Left kidney (tissue), 8 donors: ENCODE measurements at places on chromosomes 5 and 9.

GRCh38 chr9:114827641-114828302, 21.9 kb upstream of the TNFSF15 start:
- no peak for DNase-seq

GRCh38 chr9:106324053-106324585, 538.8 kb upstream of the ZNF462 start:
- no peak for DNase-seq

- no peak for DNase-seq
These were observed 1.8 kb upstream of the HMCN2 start for GRCh38 chr9:130263601-130264413.

DNA sequence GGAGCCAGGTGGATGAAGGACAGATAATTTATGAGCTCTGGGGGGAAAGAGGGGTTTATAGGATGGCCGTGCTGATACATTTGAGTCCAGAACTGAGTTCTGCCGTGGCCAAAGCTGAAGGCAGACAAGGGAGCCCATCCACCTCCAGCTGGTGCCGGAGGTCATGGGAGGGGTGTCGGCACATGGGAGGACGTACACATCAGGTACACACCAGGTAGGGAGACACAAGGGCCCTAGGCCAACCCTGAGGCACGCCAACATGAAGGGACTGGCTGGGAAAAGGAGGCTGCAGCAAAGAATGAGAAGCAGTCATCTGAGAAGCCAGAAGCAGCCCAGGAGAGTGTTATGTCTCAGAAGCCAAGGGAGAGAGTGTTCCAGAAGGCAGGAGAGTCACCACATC, 2.1 kb upstream of the GPRIN1 start:
- no peak for DNase-seq

DNA sequence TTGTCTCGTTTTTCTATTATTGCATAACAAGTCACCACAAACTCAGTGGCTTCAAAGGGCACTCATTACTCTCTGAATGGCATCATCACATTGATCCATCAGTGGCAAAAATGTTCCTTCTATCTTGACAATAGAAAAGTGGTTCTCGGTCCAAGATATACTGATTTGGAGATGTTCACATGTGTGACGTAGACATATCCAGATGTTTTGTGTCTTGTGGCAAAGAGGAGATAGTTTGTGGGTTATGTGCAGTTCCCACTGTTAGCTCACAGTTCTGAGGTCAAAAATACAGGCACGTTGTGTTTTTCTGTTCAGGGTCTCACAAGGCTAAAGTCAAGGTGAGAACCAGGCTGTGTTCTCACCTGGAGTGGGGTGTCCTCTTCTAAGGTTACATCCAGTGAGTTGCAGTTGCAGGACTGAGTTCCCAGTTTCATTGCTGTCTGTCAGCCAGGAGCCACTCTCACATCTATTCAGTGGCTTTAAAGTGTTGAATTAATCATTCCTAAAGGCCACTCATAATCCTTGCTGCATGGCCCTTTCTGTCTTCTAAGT, 55.3 kb downstream of the GAS1 start:
- no peak for DNase-seq

- no peak for DNase-seq
These were observed 290.9 kb downstream of the CDK5RAP2 start for GRCh38 chr9:120289098-120289497.

- no peak for DNase-seq
These were observed 185.4 kb downstream of the ROR2 start for GRCh38 chr9:91764661-91765060.

GRCh38 chr5:15282611-15283010, 217.4 kb upstream of the FBXL7 start:
- DNase-seq, result no peak

- DNase-seq, result peak; percentile 6
These were observed 51.2 kb downstream of the INVS start for GRCh38 chr9:100150214-100150613.

DNA sequence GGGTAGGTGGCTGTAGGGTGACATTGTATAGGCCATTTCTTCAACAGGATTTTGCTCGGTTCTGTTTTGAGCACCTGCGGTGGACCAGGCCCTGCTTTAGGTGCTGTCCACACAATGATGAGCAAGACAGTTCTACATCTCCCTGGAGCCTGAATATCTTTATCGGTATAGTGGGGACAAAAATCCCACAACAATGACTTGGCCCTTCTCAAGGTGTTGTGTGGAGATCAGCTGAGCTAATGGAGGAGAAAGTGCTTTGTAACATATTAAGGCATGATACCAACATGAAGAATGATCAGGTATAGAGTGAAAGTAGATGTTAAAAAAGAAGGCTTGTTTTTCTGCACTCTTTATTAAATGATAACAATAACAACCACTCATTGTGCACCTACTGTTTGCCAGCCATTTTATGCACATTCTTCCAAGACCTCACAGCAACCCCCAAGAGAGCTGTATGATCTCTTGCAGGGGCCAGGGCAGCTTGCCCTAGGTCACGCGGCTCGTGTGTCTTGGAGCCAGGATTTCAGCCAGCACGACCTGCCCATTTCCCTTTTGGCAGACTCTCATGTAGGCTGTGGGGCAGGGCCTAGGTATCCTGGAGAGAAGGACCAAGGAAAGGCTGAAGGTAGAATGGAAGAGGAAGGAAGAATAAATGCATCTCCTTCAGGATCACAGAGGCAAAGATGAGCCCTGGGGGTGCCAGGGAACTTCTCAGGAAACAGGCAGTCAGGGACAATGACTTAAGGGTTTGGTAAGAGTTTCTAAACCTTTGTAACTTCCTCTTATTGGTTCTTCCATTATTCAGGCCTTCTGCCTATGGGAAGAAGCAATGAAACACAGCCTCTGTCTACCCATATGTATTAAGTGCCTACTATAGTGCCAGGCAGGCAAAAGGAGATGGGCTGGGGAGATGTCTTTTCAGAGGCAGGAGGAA, 50.0 kb upstream of the PPARGC1B start:
- no peak for DNase-seq

DNA sequence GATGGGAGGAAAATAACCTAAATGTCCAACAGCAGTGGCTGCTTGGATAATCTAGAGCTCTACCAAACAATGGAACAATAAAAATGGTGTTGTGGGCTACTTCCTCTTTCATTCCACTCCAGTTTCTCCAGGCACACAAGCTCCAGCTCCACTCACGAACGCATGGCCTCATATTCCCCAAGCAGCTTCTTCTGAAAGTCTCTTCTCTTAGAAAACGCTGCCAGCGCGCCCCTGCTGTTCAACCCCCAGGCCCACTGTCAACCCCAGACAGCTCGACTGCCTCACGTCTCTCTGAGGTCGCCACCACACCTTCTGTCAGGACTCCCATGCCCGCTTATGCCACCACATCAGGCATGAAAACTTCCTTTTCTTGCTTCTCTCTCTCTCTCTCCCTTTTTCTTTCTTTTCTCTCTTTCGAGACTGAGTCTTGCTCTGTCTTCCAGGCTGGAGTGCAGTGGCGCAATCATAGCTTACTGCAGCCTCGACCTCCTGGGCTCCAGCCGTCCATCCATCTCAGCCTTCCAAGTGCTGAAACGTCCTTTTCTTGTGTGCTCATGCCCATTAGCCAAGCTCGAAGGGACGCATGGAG, 16.2 kb downstream of the OR2V2 start:
- DNase-seq, result no peak

DNA sequence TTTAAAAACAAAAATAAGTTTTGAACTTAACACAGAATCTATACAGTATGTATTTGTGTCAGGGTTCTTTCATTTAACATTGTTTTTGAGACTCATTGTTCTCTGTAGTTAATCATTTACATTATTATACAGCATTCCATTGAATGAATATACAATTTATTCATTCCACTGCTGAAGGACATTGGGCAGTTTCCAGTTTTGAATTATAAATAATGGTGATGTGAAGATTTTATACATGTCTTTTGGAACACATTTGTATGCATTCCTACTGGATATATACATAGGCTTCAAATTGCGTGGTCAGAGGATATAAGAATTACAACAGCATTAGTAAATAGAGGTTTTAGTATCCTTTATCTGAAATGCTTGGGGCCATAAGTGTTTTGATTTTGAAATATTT, 72.0 kb downstream of the CEP120 start:
- DNase-seq, result no peak

- DNase-seq, result no peak
These were observed 728.9 kb downstream of the MAT2B start for GRCh38 chr5:164234321-164234720.

DNA sequence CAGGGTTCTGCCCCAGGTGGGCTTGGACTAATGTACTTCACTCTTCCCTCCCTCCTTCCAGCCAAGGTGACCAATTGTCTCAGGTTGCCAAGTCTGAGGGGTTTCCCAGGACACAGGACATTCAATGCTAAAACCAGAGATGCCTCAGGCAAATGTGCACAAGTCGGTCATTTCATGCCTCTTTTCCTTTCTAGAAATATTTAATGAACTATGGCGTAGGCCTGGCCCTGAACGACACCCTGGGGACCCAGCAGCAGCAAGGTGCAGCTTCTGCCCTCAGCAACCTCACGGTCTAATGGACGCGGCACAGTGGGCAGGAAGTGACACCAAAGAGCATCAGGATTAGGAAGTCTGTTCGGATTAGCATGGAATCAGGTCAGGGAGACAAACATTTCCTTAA, 148.1 kb downstream of the MTX3 start:
- DNase-seq, result no peak

DNA sequence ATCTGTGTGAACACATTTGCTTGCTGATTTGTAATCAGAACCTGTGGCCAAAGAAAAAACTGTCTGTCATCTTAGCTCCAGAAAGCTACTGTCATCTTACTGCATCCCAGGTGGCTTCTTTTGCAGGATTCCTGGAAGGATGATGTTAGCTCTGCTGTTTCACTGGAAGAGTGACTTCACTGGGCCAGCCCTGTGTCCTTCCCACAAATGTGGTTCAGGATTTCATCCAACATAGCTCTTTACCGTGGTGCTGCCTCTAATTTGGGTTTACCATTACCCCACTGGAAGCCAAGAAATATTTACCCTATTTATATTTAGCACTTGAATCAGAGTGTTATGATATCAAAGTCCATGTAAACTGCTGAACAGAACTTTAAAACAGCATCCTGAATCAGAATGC, 501.0 kb downstream of the GADD45G start:
- no peak for DNase-seq

DNA sequence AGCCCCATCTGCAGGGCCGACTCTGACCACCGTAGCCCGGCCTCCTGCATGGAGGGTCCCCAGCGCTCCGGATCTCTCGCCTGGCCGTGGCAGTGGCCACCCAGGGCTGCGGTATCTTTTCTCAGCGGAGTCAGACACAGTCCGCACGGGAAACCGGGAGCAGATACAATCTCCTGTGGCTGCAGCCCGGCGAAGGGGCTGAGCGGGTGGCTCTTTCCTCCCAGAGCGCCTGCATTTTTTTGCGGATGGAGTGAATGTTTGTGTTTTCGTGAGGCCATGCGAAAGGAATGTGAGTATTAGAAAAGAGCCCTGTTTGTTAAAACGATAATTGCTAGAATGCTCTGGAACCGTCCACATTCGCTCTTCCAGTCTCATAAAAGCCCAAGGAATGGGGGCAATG, 53.4 kb upstream of the PTCH1 start:
- no peak for DNase-seq

DNA sequence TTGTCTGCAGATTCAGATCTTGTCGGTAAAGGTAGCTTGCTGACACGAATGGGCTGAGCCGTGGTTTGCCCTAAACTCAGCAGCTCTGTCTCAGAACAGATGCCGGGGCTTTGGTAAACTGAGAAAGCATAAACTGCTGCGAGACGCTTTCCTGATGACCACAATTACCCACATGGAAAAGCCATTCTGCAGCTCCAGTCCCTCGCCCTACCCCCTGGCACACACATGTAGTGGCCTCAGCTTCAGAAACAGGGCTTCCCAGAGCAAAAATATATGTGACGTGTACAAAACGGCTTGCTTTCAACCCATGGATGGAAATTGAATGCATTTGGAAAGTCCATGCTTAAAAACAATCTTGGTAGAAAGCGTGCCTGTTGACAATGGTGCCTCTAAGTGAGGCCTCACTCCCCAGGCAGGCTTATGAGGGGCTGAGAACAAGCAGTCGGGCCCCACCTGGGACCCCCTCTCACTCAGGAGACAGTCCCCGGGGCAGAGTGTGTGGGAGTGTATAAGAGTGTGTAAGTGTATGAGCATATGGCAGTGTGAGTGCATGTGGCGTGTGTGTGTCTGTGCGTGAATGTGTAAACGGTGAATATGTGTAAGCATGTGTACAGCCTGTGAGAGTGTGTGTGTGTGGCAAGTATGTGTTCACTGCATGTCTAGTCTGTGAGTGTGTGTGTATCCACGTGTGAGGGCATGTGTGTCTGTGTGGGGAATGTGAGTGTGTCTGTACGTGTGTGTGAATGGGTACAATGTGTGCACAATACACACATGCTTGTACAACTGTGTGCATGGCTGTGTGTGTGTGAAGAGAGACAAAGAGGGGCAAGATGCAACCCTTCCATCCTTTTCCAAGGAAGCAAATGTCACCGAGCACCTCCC, 88.2 kb upstream of the SMIM23 start:
- no peak for DNase-seq

DNA sequence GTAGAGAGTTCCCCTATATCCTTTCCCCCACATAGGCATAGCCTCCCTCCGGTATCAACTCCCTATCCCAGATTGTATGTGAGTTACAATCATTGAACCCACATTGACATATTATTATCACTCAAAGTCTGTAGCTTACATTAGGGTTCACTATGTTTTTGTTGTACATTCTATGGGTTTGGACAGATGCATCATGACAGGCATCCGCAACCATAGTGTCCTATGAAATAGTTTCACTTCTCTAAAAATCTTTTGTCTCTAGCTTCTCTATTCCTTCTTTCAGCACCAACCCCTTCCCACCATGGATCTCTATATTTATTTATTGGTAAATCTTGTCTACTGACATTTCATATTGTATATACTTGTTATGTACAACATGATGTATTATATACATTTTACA, 31.6 kb downstream of the TAF11L14 start:
- DNase-seq, result no peak

- DNase-seq, result no peak
These were observed 117.9 kb downstream of the NXNL2 start for GRCh38 chr9:88652876-88653275.

DNA sequence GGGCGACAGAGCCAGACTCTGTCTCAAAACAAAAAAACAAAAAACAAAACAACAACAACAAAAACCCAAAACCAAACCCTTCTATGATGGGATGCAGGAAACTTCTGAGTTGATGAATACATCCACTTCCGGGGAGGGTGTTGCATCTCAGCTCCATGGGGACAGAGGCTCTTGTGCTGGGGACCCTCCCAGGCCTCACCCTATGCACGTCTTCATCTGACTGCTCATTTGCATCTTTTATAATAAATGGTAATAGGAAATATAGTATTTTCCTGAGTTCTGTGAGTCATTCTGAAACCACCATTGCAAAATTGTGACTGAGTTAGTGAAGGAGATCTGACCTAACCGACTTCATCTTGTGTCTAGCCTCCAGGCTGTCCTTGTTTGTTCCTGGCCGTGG, 109.5 kb upstream of the SLC28A3 start:
- DNase-seq, result no peak
